ENCODE measurements at places on chromosomes 1 and 21. TPM values are rescaled to one million over a fixed set of nuclear protein-coding genes. Genes with fewer than 3 reads are reported as not detected.

EYA3 gene
- 64.1 TPM for polyA plus RNA-seq

DNA sequence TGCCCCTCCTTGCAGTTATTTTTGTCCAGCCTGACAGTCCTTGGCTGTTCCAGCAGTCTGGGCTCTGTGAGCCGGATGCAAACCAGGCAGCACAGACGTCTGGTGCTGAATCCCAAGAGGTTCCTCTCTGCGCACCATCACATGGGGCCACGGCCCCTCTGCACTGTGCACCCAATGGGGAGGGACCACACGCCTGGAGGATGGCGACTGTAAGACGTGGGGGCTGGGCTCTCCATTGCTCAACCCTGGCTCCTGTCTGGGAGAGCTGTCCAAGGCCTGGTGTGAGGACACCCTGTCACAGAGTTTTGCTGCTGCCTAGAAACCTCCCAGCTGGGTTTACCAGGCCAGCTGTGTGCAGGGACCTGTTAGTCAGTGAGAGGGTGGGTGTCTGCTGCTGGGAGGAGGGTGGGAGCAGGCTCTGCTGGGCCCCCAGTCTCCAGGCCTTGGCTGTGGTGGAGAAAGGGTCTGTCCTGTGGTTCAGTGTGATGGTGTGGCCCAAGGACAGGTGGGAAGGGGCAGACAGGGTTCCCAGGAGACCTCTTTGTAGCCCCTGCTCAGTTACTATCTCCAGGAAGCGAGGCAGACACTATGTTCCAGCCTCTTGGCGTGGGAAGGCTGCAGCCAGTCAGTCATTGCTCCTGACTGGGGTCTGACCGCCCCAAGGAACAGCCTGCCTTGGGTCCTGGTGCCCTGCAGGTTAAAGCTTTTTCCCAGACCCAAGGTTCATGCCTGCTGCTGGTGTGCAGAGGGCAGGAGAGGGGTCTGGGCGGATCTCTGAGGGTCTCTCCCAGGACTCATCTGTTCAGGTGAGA is 13.8 kb downstream of the HEYL start:
- DNase-seq: peak; percentile 57

C8A gene
- polyA plus RNA-seq: not detected

DNA sequence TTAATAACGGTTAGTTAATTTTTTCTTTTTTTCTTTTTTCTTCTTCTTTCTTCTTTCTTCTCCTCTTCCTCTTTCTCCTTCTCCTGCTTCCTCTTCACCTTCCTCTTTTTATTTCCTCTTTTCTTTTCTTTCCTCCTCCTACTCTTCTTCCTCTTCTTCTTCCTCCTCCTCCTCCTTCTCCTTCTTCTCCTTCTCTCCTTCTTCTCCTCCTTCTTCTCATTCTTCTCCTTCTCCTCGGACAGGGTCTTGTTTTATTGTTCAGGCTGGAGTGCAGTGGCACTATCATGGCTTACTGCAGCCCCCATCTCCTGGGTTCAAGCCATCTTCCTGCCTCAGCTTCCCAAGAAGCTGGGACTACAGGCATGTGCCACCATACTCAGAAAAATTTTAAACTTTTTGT is 13.4 kb upstream of the ACBD3 start:
- no peak for DNase-seq

DNA sequence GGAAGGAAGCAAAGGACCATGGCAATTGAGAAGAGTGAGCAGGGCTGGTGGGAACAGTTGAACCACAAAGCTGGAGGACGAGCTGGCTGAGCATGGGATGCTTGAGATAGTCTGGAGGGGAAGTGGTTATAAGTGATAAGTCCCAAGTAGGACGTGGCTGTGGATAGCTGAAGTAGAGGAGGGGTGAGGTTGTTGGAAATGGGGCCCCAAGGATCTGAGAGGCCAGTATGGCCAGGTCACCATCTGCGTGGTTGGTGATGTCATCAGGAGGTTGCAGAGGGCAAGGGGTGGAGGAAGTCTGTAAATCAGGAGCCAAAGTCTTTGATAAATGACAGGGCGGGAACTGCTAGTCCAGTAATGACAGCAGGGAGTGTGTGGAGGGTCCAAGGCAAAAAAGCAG is 11.0 kb upstream of the REN start:
- DNase-seq: no peak

IPO13 gene
- polyA plus RNA-seq: 42.5 TPM

PLEKHA6 gene
- 46.1 TPM for polyA plus RNA-seq

DNA sequence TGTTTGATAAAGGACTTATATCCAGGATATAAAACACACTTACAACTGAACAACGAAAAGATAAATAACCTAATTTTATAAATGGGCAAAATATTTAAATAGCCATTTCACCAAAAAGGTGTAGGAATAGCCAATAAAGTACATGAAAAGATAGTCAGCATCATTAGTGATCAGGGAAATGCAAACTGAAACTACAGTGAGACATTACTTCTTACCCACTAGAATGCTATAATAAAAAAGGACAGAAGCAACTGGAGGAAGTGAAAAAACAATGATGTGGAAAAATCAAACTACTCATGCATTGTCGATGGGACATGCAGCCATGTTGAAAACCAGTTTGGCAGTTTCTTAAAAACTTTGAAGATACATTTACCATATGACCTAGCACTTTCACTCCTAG is 43.4 kb upstream of the HSD3B1 start:
- DNase-seq: no peak

DFFA gene
- 44.3 TPM for polyA plus RNA-seq

DNA sequence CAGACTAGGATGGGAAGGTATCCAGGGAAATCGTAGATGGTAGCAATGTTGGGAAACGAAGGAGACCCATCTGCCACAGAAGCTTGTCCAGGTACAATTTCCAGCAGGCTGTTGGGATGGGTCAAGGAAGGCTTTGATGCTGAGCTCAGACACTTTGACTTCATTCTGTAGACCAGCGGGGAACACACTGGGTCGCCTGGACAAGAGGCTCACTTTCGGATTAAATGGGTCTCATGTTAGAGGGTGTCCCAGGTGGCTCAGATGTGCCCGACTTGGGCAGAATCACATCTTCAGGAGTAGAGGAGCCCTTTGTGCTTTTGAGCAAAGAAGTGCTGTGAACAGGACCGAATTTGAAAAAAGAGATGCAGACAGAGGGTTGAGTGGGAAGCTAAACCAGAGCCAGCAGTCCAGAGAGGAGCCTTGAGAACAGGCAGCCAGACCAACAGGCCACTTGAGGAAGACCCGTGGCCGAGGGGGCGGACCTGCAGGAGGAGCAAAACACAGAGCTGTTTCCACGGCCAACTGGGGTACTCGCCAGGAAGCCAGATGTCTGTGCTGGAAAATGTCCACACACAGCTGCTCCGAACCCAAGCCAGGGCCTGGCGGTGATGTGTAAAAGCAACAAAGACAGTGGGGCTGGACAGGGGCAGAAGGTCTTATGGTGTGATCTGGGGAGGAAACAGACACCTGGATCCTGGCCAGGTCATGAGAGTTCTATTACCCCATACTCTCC is 146.9 kb downstream of the AJAP1 start:
- DNase-seq: no peak

LEFTY2 gene
- polyA plus RNA-seq: 0.98 TPM

GRCh38 chr1:183515002-183515689 is 42.8 kb downstream of the SMG7 start:
- DNase-seq: no peak

FMO4 gene
- 28.2 TPM for polyA plus RNA-seq

OR6K2 gene
- polyA plus RNA-seq: not detected

- no peak for DNase-seq
Observed at GRCh38 chr1:167669209-167670124, 39.4 kb downstream of the RCSD1 start.

- DNase-seq: no peak
Observed at GRCh38 chr1:112477550-112477949, 31.2 kb upstream of the WNT2B start.

DNA sequence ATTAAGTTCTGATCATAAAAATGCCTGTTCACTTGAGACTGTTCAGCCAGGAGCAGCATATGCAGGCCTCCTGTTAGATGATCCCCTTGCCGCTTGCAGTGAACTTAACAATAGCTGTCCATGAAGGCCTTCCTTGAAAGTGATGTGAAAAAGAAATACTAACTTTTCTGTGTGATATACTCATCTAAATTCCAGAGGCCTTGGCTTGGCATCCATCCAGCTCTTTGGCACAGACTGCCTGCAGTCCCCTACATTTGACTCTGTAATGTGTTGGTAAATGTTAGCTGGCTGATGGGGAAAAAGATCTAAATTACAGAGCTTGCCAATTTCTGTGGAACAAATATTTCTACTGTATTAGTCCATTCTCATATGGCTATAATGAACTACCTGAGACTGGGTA is 73.7 kb downstream of the KCNK2 start:
- DNase-seq: no peak

PTPN22 gene
- polyA plus RNA-seq: 0.57 TPM

TMEM82 gene
- 3.2 TPM for polyA plus RNA-seq

DNA sequence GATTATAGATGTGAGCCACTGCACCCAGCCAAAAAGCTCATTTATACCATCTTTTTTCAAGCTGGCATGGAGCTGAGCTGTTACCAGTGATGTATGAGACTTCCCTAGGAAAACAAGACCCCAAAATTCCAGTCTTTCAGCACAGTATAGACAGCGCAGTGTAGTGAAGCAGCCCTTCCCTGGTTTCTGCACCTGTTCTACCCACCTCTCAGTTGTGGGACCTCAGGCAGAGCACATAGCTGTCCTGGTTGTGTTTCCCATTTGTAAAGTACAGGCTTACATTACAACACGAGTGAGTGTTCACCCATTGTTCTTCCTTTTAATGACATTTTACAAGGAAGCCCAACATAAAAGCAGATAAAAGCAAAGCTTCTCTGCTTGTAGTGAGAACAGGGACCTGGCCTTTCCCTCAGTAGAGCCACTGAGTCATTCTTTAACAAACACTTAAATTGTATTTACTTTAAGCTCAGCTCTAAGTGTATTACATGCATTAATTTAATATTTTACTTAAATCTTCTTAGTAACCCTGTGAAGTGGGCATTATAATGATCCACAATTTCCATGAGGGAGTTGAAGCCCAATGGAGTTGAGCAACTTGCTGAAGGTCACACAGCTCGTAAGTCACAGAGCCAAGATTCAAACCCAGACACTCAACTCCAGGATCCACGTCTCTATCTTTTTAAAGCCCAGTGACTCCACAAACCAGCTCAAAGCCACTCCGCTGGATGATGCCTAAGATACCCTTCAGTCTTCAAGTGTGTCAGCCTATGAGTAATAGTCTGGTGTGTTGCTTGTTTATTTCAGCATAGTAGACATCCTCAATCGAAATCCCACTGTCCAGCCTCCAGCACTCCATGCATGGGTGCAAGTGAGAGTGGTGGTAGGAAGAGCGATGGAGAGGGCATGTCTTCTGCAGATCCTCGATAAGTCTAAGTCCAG is 40.5 kb upstream of the CAPZB start:
- DNase-seq: no peak

DNA sequence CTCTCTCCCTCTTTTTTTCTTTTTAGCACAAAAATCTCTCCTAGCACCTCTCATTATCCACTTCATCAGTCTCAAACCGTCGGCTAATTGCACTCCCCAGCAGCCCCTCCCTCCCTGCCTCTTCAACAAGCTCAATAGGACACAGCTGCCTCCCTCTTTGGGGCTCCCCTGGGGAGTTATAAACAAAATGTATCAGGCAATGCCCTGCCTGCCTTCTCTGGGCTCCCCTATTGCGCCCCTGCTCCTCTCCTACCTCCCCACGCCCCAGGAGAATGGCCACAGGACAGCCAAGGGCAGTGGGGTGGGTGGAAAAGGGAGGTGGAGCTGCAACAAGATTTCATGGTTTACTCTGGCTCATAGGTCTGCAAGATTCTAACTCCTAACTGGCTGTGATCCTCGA is 147.1 kb upstream of the GRIK3 start:
- no peak for DNase-seq

DNA sequence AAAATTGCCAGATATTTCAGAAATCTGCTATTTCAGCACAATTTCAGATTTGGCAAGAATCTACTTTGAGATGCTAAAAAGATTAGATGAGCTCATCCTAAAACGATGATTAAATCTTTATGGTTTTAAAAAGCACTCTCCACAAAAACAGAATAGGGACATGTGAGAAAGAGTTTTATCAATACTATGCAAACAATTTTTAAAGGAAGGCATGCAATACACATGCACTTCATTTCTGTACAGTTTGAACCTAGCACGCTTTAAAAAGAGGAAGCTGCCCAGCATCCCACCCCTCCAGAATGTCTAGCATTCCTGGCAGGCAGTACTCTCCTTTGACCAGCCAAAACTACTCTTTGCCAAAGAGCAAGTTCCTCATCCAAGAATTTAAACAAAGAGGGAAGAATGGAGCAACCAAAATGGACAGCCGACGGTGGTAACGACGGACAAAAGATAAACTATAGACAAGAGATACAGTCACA is 1.3 kb downstream of the ARHGAP29 start:
- DNase-seq: no peak

DNA sequence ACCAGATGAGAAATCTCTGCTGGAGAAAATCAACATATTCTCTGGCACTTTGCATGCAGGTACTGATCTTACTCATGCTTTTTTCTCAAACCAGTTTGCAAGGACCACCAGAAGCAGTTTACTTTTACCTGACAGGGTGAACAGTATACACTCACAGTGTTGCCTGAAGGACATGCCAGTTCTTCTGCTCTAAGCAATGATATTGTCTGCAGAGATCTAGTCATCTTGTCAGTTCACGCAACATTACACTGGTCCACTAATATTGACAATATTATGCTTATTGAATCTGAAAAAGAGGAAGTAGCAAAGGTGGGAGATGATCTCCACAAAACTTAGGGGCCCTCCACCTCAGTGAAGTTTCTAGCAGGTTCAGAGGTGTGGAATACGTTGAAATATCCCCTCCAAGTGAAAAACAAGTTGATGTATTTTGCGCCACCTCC is 3.8 kb upstream of the S100B start:
- DNase-seq: no peak

DNA sequence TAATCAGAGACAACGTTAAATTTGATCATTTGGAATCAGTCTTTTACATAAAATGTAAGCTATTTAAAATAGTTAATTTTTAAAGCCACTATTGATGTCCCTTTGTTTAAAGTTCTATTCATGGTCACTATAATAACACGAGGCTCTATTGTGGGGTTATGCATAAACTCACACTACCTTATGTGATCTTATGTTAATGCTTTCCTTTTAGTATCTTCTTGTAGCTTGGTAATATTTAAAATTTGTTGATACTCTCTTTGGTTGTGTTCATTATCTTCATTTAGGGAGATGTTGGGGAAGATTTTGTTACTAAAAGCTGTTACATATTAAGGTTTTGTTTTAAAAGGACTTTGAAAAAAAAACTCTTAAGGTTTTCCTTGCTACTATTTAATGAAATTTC is 1.2 kb downstream of the B3GALT2 start:
- DNase-seq: no peak

CDC42BPA gene
- polyA plus RNA-seq: 47.2 TPM

- DNase-seq: no peak
Observed at GRCh38 chr1:177171536-177172123, 872 bp downstream of the BRINP2 start.

- no peak for DNase-seq
Observed at GRCh38 chr1:77783141-77783540, 3.7 kb downstream of the MIGA1 start.

FCAMR gene
- 7.7 TPM for polyA plus RNA-seq

GBP4 gene
- polyA plus RNA-seq: 9.7 TPM

PLCH2 gene
- polyA plus RNA-seq: 0.80 TPM

GRCh38 chr1:66239834-66240233 is 294.1 kb upstream of the SGIP1 start:
- DNase-seq: no peak

OR6N2 gene
- not detected for polyA plus RNA-seq

GUCA2A gene
- not detected for polyA plus RNA-seq

All from left kidney (tissue), 8 donors.